ENCODE measurements at places on chromosomes 6 and 20.

- peak; percentile 35 for DNase-seq
Observed at GRCh38 chr20:62276439-62276838, 26.4 kb upstream of the ADRM1 start.

DNA sequence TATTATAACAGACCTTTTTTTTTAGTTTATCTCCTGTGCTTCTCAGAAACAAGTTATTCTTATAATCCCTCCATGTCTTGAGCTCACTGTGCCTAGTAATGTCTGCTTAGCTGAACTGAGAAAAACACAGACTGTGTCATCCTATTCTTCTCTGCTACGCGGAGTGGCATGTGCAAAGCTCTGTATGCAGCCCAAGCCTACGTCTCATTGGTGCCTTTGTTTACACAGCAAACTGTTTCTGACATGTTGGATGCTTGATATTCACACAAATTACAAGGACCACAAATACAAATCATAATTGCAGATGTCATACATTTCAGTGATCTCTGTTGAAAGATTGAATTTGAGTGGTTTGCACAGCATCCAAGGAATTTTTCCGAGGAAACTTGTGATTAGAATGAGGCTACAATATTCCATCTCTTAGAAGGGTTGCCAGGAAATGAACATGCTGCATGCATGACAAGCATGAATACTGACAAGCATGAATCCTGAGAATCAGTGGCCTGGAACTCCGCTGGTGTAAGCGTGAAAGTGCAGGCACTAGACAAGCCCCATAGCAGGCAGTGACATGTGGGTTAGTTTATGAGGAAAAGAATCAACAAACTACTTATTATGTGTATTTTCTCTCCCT, 128.4 kb upstream of the SGK1 start:
- peak; percentile 70 for DNase-seq

GRCh38 chr6:107641500-107641941, 151.6 kb downstream of the SOBP start:
- peak; percentile 59 for DNase-seq

DNA sequence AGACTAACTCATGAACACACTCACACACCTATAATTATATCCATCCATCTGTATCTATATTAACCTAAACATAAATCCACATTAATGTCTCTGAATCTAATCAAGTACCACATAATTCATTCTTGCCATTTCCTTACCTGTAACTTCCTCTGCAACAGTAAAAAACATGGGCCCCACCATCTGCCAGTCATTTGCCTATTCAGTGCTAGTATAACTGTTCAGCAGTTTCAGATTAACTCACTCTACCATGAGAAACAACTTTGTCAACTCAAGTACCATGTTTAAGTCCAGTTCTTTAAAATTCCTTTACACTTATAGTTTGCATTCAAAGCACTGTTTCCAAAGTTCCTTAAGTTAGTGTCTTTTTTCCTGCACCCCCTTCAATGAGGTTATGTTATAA, 68.8 kb downstream of the LAMP5 start:
- DNase-seq = no peak

DNA sequence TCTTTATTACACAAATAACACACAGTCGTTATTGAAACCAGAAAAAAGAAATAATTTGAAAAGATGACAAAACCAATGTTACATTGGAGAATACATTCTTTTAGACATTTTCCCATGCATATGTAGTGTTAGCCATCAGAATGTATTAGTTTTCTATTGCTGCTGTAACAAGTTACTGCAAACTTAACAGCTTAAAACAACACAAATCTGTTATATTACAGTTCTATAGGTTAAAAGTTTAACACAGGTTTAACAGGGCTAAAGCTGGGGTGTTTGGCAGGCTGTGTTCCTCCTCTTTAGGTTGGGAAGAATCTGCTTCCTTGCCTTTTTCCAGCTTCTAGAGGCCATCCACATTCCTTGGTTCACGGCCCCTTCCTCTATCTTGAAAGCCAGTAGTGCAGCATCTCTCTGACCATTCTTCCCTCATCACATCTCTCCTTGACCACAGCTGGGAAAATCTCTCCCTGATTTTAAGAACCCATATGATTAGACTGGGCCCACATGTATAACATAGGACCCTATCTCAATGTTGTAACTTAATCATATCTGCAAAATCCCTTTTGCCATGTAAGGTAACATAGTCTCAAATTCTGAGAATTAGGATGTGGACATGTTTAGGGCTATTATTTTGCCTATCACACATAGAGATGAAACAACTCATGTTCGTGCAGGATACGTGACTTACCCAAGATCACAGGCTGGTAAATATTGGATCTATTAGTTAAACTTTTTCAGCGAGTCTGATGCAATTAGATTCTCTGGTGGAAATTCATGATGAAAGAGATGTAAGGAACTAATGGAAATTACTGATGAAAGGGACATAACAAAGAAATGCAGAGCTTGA, 145.4 kb upstream of the TMEM170B start:
- no peak for DNase-seq

DNA sequence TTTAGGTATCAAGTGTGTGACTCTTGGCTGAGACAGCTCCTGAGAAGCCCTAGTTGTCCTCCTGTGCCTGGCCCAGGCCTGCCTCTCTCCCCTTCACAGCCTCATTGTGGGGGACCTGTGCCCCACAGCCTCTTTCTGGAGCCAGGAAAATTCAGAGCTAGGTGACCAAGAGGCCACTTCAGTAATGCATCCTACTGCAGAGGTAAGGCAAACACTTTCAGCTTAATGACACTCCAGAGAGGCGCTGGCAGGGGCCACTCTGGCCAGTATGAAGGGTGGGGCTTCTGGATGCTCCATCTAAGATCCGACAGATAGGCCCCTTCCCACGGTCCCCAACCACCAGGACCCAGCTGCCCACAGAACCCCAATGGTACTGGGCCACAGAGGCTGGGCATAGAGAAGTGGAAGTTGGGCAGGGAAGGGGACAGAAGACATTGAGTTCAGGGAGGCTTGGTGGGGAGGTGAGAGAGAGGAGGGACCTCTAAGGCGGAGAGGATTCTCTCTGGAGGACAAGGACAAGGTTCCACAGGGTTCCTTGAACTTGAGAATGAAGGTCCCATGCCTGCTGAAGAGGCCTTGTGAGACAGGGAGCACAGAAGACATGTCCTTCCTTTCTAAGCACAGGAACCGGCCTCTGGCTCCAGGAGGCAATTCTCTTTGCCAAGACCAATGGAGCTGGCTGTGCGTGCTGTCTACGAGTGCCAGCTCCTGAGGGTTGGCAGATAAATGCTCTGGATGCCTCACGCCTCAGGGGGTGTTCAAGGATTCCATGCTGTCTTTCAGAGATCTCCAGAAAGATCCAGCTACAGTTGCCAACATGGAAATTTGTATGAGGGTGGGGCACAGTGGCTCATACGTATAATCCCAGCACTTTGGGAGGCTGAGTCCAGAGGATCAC, 46.4 kb upstream of the TGM2 start:
- DNase-seq = peak; percentile 4

DNA sequence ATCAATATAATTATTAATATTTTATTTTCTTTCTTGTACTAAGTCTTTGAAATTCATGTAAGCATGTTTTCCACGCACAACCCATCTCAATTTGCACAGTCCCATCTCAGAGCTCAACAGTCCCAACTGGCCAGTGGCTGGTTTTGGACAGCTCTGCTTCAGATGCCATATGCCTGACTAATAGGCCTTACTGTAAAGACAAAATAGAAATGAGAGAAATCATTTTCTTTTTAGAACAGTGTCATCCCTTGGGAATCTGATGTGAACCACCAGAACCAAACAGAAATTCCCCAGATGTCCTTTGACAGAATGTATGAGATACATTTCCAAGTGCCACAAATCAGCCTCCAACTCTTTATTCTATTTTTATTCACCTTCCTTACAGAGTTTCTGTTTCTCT, 338.9 kb downstream of the ESR1 start:
- no peak for DNase-seq

- no peak for DNase-seq
Observed at GRCh38 chr6:164066766-164067165, 652.2 kb downstream of the QKI start.

DNA sequence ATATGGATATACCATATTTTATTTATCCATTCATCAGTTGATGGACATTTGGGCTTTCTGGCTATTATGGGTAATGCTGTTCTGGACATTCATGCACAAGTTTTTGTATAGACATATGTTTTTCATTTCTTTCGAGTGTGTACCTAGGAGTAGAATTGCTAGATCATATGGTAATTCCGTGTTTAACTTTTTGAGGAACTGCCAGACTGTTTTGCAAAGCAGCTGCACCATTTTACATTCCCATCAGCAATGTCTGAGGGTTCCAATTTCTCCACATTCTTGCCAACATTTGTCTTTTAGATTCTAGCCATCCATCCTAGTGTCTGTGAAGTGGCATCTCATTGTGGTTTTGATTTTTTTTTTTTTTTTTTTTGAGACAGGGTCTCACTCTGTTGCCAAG, 20.8 kb downstream of the SRC start:
- no peak for DNase-seq

DNA sequence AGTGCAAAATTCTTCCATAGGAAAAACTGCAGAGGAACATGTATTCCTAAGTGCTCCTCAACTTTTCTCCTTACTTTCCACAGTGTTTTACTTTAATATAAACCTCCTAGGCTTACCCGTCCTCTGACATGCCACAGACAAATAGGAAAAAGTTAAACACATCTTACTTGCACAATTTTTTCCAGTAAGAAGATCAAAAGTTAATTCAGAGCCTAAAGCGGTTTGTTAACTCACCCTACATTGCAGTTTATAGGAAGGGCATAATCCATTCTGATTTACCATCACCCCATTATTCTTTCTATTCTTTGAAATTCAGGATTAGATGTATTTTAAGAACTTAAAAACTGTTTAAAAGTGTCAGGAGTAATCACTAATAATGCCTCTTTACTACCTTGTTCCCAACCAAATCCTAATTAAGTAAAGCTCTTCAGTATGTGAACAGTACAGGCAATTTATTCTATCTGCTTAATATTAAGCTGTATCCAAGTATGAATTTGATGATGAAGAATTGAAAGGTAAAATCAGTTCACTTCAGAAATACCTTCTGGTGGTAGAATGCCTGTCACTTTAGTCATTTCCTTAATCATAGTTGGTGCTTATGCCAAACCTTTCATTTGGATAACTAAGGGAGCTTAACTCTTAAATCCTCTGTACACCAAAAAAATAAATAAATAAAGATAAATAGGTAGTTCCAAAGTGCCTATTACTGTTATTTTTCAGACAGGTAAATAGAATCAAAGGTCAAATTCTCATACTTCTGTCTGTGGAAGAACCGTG, 292.0 kb downstream of the ALDH8A1 start:
- DNase-seq = no peak

DNA sequence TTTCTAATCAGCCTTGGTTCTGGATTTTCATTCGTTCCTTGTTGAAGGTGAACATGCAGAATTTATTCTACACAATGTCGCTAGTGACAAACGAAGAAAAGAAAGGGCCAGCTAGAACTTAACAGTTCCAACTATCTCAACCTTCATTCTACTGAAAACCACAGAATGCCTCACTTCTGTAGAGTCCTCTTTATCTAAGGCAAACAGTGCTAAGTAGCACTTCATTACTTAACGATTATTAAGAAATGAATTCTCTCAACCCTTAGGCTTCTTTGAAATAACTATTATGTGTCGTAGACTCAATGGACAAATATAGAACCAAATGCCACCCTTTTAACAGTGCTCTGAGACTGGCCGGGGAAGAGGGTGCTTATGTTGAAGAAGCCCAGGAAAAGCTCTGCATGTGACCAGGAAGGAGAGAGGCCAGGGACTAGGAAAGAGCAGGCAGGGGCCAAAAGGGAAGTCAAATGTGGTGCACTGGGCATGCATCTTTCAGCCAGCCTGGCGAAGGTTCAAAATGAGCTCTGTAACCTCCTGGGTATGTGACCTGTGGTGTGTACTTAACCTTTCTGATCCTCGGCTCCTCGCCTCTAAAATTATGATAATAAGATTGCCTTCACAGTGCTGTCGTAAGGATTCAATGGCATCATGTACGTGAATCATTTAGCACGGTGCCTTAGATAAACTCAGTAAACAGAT, 55.4 kb upstream of the BMP2 start:
- DNase-seq = no peak

DNA sequence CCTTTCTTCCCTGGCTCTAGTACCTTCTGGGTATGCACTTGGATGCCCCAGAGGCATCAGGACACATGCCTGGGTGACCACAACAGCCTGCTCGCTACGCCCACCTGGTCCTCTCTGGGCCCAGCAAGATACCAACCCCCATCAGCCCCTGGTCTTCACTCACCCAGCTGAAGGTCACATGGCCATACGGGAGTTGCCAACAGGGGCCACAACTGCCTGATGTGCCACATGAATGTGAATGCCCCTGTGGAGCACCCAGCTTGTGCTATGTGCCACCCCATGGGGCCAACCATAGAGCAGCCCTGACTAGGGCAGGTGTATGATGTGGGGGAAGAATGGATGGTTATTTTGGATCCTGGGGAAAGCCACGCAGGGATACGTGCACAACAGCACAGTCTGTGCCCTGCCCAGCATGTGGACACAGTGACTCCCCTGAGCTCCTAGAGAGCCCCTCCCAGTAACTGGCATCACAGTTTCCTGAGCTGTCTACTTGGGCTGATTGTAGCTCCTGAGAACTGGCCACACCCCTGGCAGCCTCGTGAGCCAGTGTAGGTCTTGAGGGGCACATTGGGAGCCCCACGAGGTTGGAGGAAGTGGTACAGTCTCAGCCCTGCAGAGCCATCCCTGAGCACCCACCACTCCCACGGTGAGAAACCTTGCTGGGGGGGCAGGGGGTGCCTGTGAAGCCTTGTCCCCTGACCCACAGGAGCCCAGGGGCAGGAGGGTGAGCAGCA, 10.5 kb upstream of the PCMTD2 start:
- no peak for DNase-seq

DNA sequence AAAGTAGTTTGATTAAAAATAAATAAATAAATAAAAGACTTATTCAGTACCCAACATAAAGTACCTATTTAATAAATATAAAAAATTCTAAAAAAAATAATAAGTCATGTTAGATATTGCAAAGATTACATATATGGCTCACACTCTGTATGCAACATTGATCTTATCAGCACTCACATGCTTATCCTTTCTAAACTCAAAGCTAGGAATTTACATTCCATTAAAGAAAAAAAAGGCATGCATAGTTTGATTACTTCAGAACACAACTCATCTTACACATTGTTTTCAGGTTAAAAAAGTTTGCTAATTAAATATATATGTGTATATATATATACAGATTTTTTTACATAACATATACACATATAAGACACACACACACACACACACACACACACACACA, 96.4 kb downstream of the FILIP1 start:
- no peak for DNase-seq

DNA sequence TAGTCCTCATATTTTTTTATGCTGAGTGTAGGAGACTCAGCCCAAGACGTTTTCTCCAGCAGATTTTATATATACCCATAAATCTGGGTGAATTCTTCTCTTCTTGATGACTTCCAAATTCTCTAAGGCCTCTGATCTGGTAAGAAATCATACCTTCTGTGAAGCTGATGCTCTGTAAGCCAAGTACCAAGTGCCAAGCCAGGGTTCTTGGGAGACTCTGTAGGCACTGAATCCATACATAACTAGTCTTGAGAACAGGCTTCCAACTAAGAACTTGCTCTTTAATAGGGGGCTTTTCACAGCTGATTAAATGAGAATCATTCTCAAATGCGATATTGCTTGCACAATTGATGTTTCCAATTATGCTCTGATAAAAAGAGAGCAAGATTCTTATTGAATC, 87.6 kb downstream of the PRKN start:
- no peak for DNase-seq

GRCh38 chr6:13249817-13250216, 78.5 kb downstream of the TBC1D7 start:
- DNase-seq = no peak

Measured in midbrain (tissue), 1 donor.